ENCODE measurements at places on chromosomes 5 and 9.
A peak's percentile ranks its signal among the peaks of the same experiment; 100 is the strongest.

- peak; percentile 80 for DNase-seq
Observed at GRCh38 chr9:5438301-5439162, 807 bp upstream of the PLGRKT start.

DNA sequence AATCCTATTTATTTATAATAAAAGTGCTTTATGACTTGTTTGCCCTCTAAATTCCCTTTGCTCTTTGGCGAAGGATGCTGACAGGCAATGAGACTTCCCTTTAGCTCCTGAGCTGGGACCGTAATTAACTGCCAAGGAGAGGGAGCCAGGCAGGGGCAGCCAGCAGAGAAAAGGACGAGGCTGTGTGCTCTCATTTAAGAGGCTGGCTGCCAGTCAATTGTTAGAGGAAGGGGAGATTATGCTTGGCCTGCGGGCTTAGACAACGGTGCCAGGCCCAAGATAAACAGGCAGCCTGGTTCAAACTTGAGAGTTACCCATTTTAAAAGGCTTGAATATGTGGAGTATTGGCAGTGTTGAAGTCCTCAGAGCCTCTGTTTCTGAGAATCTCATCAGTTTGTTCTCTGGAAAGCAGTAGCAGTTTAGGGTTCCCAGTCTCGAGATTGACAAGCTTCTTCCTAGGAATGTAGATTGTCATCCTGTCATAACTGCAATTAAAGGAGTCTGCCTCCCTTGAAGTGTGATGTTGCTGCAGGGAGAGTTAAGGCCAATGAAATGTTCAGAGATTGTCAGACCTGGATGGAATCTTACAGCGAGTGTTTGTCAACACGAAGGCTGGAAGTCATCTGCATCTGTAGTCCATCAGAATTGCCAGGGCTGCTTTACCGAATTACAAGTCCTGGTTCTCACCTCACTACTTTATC is 113.2 kb downstream of the JAKMIP2 start:
- no peak for DNase-seq

DNA sequence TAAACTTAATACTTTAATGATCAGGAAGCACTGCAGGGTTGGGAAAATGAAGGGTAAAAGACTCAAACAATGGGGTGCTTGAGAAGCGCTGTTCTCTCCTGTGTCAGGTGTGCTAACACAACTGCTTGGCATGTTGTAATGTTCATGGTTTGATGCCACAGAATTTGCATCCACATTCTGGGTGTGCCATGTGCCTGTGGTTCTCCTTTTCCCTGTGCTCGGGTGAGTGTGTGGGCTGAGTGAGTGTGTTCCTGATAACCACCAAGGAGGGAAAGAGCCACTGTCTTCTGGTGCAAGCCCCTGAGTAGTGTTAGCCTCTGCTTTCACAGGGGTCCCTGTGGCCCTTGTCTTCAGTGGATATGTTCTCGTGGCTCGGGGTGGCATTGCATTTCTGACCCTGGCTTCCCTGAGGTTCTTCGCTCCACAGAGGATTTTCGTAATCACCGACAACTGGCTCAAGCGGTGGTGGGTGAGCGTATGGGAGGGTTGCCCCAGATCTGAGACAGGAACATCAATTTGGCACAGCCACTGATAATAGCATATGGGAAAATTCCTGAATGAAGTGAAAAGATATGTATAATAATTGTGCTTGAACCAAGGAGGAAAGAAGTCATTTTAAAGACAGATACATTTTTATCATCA is 102.0 kb downstream of the MVB12B start:
- no peak for DNase-seq

- no peak for DNase-seq
Observed at GRCh38 chr5:54257366-54258118, 52.8 kb downstream of the ARL15 start.

- no peak for DNase-seq
Observed at GRCh38 chr5:87784311-87784710, 371.6 kb upstream of the CCNH start.
